ENCODE measurements at places on chromosomes 12 and 14.

- DNase-seq, result peak; percentile 65
These were observed 25.6 kb downstream of the RNASE10 start for GRCh38 chr14:20530771-20531571.

- peak; percentile 77 for DNase-seq
These were observed 970 bp downstream of the CDH24 start for GRCh38 chr14:23056145-23056955.

DNA sequence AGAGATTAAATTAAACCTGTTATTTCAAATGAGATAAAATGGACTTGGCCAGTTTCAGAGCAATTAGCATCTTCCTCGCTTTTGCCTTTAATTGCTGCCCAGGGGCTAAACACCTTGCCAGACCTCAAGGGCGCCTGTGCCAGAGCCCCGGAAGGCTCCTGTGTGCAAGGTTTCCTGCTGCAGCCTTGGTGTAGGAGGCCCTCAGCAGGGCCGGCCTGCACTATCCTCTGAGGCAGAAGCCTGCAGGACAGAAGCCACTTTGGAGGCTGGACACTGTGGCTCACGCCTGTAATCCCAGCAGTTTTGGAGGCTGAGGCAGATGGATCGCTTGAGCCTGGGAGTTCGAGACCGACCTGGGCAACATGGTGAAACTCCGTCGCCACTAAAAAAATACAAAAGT is 150.4 kb downstream of the CALM1 start:
- no peak for DNase-seq

DNA sequence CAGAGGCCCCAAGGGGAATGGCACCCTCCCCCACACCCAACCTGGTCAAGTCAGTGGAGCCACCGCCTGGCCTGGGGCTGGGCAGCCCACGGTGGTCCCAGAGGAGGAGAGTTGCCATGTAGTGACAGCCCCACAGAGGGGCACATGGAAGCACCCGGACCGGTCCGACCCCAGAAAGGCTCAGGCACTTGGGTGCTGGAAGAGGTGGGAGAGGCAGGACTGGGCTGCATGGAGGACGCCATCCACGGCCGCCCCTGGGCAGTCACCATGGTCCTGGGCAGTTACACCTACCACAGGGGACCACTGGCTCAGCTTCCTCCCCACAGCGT is 37.9 kb upstream of the TMEM179 start:
- no peak for DNase-seq

- DNase-seq, result no peak
These were observed 515.3 kb downstream of the SLC6A15 start for GRCh38 chr12:84397263-84397662.

- no peak for DNase-seq
These were observed 502.7 kb downstream of the BCL11B start for GRCh38 chr14:98769326-98769725.

- no peak for DNase-seq
These were observed 660.9 kb upstream of the MGAT4C start for GRCh38 chr12:86917121-86917520.

GRCh38 chr14:94022532-94023411 is 3.4 kb upstream of the OTUB2 start:
- DNase-seq, result no peak

DNA sequence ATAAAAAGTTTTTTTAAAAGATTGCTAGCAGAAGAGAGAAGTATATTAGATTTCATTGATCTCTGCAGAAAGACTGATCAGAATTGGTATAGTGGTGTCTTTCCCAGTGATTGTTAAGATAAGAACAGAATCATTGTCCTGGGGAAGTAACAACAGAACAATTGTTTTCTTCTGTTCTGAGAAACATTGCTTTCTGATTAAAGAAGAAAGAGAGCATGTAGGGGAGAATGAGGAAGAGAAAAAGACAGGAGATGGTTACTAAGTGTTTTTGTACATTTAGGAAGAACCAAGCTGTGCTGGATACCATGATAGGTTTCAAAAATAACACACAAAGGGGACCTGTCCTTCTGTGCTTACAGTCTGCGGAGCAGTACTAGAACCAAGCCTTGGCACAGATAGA is 5.0 kb downstream of the USP30 start:
- DNase-seq, result no peak

- DNase-seq, result no peak
These were observed 157.0 kb upstream of the CPNE8 start for GRCh38 chr12:39062266-39062996.

DNA sequence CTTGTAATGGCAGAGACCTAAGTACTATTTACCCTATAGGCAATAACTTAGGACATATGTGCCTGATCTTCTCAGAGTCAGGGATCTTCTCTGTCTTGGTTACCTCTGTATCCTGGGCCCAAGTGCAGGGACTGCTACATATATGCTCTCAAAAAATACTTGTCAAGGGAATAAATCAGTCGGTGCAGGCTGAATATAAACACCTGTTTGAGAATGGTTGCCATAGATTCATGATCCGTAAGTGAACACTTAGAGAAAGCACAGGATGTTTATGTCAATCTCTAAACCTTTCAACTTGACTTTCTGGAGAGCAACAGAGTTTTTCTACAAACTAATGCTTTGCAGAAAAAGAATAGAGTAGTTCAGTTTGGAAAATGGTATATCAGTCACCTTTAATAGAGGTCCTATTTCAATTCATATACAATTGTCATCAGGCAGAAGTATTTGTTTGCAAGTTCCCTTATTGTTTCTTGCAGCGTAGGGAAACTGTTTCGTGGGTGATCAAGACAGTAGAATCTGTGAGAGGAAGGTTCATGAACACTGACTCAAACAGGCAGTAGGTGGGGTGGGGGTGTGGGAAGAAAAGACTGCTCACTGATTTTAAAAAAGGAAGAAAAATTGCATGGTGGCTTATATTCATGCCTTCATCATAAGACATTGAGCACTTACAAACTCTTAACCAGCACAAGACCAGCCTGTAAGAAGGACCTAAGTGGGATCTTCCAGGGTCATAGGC is 6.0 kb upstream of the UBE2N start:
- DNase-seq, result no peak

DNA sequence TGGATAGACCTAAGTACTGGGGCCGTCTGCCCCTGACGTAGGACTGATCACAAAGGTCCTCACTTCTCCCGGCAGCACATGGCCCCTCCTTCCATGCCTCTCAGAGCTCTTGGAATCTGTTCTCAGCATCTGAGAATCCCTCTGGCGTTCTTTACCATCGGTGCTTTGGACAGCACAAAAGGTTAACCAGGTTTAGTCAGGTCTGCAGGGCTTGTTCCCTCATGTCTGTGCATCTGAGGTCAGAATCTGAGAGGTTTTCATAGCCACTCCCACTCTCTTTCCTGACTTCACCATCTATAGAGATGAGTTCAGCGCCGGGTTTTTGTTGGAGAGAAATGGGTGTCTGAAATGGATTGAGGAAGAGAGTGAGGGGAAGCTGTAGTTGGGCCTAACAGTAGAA is 130.0 kb upstream of the ARHGAP5 start:
- DNase-seq, result no peak

DNA sequence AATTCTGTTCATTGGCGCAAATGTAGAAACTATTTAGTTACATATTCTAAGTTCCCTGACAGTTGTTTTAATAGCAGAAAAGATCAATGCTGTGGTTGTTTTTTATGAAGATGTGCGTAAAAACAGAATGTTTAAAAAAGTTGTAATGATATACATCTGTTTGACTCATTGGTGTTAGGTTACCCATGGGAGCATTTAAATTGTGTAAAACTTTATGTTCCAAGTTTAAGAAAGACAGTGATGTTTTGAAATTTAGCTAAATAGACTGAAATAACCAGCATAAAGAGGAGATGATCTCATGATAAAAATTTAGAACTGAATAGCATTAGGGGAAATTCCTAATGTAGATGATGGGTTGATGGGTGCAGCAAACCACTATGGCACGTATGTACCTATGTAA is 3.6 kb downstream of the PELI2 start:
- no peak for DNase-seq

- DNase-seq, result no peak
These were observed 19.4 kb upstream of the EIF5 start for GRCh38 chr14:103314496-103315277.

GRCh38 chr14:55600784-55601561 is 21.0 kb downstream of the KTN1 start:
- peak; percentile 70 for DNase-seq

DNA sequence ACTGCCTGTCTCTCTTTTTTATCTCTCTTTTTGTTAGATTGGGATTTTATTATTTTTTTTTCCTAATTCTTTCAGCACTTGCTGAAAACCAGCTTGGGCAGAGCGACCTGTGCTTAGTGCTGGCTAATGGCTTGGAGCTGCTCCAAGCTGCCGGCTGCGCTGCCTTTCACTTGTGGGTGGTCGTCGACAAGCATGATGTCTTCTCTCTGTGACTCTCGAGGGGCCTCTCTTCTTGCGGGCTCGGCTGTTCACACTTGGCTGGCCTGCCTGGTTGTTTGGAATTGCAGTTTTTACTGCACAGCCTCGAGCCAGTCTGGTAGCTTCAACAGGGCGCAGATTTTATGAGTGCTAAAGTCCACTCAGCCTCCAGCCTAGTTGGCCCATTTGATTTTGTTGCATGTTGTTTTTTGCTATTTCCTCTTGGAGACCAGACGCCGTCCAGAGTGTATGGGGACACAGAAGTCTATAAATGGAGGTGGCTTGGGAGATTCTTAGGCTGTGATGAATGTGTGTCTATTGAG is 18.6 kb downstream of the TPCN1 start:
- DNase-seq, result peak; percentile 31

GRCh38 chr14:24261256-24261968 is 1.6 kb downstream of the TGM1 start:
- no peak for DNase-seq

DNA sequence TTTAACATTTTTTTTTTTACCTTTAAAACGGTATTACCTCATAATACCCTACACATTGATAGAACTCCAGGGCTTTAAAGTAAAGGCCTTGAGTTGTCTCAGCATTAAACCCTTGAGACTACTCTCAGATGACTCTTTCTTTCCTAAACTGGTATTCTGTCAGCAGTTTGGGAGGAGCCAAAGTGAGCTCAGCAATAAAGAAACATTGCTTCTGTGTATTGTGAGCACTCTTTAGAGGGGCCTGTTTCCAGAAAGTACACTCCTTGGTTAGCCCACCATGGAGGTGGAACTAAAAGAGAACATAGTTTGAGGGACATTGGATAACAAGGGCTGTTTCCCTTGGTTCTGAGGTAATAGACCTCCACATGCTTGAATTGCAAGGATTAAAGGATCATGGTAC is 20.4 kb downstream of the MAP3K12 start:
- DNase-seq, result no peak

DNA sequence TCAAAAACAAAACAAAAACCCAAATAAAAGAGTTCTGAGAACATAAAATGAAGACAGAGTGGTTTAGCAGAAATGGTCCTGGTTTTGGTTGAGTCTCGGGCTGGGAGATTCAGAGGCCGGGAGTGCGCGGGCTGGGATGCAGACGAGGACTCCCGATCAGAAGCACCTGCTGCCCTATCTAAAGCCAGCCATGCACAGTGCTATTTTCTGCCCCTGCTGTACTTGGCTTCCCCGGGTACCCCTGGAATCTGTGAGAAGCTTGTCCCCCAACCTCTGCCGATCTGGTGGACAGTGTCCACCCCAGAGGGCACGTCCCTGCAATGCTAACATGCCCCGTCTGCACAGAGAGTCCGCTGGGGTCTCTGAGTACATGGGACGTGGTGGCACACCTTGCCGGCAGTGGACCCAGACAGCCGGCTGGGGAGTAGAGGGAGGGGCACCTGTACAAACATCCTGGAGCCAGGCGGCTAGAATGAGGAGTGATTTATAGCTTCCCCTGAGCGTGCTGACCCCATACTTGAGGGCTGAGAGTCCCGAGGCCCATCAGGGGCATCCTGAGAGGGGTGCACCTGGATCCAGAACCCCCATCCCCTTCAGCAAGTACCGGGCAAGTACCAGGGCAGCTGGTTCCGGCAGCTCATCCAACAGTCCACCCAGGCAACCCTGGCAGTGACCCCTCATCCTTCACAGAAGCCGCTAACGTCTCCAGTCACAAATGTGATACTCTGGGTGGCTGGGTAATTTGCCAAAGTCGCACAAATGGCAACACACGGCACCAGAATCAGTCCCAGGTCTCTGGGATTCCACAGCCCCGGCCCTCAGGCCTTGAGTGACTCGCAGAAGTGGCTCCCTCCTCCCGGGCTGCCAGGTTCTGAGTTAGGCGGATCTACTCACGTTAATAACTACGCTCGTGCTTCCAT is 37.1 kb downstream of the CHGA start:
- no peak for DNase-seq

GRCh38 chr14:103408491-103409155 is 23.4 kb downstream of the MARK3 start:
- no peak for DNase-seq

GRCh38 chr12:114812858-114813761 is 129.1 kb upstream of the TBX3 start:
- no peak for DNase-seq

DNA sequence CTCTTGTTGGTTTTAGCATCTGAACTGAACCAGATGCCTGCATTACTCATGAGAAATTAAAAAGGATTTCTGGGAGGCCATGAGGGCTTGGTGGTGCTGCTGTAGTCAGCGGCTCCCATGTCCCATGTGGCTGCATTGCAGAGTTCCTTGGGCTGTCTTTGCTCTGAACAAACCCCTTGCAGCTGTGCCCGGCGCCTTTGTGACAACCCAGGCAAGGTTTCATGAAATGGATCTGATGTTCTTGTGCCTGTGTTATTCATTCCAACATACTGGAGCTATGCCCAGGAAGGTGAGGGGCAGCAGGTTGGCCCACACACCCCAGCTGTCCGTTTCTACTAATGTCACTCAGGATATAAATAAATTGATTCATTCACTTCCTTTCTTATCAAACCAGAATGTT is 40.8 kb downstream of the TGFB3 start:
- no peak for DNase-seq

All from kidney tubule cell (primary cell).